ENCODE measurements at places on chromosomes 16 and 17.

DNA sequence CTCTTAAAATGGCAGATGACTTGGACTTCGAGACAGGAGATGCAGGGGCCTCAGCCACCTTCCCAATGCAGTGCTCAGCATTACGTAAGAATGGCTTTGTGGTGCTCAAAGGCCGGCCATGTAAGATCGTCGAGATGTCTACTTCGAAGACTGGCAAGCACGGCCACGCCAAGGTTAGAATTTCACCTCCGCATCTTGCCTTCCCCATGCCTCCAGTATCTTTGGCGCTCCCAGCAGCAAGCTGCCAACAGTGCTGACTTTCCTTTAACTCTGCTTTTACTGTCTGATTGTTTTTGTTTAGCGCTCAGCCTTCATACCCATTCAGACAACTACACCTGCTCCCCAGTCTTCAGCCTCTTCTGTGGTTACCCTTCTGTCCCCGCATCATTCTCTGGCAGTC lies 2.2 kb downstream of the EIF5A start:
- DNase-seq, result no peak

DNA sequence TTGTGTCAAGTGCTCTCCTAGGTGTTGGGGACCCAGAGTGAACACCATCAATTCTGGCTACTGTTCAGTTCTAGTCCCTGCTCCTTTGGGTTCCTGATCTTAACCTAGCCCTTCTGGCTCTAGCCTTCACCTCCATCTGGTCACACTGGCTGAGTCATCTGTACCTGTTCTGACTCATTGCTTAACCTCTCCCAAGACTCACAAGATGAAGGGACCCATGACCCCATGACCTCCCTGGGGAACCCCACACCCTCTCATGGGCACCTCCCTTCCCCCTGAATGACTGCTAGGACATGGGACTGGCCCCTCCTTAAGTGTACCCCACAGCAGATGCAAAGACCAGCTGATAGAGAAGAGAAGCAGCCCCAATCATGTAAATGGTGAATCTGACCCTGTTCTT lies 345.8 kb upstream of the CDH5 start:
- no peak for DNase-seq

DNA sequence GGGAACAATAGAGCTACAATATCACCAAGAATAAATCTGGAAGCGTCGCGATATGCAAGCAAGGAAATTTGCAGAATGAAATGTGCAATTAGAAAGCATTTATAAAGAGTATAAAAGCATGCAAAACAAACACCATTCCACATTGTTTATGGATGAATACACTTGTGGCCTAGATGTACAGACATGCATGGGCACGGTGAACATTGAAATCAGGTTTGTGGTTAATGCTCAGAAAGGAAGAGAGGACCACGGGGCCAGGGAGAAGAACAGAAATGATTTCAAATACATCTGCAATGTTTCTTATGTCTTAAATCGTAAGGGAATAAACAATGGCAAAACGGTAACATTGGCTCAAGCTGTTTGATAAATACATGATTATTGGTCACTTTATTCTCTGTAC lies 235.9 kb downstream of the FOXL1 start:
- DNase-seq, result no peak

DNA sequence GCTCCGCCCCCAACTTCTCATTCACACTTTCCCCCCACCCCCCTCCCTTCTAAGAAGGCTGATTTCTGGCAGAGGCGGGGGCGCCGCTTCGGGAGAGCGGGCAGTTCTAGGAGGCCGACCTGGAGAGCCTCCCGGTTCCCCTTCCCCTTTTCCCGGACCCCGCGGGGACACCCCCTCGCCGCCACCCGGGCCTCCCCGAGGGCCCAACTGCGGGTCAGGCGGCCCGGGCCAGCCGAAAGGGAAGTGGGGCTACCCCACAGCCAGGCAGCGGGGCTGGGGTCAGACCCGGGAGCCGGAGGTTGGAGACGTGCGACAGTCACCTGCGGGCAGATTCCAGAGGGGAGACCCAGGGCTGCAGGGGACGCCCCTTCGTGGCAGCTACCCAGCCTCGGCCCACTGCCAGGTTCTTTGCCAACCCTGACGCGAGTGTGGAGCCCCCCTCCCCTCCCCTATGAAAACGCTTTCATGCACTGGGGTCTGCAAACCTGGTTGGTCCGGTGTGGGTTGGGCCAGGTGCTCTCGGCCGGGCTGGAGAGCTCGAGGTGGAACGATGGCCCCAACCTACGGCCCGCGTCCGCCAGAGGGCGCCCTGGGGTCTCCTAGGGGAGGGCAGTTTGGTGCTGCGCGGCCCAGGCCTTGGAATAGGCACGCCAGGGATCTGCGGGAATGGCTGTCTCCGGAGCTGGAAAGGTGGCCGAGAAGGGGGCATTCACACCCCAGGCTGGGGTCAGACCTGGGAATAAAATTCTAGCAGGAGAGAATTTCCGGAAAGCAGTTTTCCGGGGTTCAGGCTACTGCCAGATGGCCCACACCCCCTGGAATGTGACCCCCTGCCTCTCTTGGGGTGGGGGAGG lies 721 bp upstream of the SOCS3 start:
- DNase-seq, result peak; percentile 88

DNA sequence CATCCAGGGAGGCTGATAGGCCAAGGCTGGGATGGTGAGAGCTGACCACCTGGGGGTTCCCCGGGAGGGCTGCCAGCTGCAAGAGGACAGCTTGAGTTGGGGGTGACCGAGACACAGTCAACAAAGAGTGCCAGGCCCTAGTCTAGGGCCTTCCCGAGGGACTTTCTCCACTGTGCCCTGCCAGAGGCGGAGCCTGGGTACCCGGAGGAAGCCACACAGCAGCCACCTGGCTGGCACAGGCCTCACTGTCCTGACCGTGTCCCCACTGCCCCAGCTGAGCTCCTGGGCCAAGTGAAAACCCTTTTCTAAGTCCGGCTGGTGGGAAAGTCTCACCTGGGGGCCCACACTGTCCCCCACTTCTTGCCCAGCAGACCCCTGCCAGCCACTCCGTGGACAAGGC lies 71.9 kb upstream of the GSE1 start:
- no peak for DNase-seq

DNA sequence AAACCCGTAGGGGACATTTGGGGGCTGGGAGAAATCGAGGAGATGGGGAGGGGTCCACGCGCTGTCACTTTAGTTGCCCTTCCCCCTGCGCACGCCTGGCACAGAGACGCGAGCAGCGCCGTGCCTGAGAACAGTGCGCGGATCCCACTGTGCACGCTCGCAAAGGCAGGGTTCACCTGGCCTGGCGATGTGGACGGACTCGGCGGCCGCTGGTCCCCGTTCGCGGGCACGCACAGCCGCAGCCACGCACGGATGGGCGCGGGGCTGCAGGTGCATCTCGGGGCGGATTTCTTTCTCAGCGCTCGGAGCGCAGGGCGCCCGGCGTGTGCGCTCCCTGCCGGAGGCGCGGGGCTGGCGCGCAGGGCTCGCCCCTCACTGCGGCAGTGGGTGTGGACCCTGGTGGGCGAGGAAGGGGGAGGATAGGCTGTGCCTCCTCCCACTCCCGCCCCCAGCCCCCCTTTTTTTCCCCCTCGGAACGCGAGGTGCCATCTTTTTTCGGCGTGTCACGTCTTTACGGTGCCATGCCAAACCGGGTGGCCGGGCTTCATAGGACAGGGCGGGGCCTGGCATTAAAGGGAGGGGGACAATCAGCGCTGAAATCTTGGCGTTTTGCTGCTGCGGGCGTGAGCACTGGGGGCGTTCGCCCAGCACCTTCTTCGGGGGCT lies 1.1 kb downstream of the MAPT start:
- DNase-seq, result peak; percentile 83

GRCh38 chr16:77014441-77014840 lies 176.5 kb upstream of the MON1B start:
- no peak for DNase-seq

- DNase-seq, result no peak
These were observed 391.7 kb upstream of the RBFOX1 start for GRCh38 chr16:6940968-6941367.
